Retinal pigment epithelial cell (primary cell): ENCODE measurements at places on chromosomes 1 and 21.
A peak's percentile ranks its signal among the peaks of the same experiment; 100 is the strongest.

DNA sequence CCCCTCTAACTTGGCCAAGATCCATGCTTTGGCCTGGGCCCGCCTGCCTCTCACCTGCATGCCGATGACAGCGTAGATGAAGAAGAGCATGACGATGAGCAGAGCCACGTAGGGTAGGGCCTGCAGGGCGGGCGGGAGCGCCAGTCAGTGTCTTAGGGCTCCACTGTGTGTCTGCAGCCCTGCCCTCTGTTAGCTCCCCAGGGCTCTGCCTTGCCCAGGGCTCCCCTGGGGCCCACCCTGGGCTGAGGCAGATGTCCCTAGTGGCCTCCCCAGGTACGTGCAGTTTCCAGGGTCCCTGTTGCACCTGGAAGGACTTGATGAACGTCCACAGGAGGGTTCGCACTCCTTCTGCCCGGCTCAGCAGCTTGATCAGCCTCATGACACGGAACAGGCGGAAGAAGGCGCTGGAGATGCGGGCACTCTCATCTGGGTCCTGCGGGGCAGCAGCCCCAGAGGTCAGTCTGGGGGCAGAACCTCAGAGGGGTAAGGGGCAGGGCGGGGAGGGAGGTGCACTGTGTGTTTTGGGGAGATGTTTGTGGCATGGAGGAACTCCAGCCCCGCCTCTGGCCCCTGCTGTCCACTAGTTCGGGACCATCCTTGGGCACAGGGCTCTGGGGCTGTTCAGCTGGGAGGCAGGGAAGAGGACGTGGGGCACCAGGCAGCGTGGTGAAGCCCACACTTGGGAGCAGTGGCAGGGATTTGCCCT, 29.8 kb upstream of the KIF21B start:
- no peak for DNase-seq

GRCh38 chr1:96329121-96329520, 392.5 kb upstream of the PTBP2 start:
- DNase-seq, result no peak

- no peak for DNase-seq
Measured at GRCh38 chr1:214101246-214101645, 113.5 kb downstream of the PROX1 start.

DNA sequence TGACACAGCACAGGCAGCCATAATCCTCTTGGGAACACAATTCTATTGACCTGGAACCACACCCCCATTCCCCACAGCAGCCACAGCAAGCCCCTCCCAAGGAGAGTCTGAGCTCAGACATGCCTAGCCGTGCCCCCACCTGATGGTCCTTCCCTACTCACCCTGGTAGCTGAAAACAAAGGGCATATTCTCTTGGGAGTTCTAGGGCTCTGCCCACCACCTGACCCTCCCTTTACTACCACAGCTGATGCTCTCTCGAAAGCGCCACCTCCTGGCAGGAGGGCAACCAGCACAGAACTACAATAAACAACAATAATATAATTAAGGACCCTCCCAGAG, 184.8 kb upstream of the COA6 start:
- peak; percentile 39 for DNase-seq

DNA sequence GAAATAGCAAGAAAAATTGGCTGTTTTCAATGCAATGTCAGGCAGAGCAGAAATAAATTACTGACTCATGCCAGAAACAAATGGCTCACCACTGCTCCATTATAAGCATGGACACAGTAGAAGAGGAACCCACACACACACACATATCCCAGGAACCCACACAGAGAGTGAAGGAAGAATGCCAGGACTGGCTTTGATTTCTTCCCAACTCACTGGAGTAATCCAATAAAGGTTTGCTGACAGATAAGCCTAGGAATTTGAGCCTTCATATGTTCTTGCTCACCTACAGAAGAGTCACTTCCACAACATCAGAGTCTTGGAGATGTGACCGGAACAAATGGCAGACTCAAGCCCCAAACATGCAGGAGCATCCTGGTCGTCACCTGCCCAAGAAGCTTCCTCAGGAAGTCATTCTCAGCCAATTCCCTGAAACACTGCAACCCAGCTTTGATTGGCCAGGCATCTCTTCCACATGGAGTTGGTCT, 2.2 kb downstream of the SH3BP5L start:
- peak; percentile 4 for DNase-seq

DNA sequence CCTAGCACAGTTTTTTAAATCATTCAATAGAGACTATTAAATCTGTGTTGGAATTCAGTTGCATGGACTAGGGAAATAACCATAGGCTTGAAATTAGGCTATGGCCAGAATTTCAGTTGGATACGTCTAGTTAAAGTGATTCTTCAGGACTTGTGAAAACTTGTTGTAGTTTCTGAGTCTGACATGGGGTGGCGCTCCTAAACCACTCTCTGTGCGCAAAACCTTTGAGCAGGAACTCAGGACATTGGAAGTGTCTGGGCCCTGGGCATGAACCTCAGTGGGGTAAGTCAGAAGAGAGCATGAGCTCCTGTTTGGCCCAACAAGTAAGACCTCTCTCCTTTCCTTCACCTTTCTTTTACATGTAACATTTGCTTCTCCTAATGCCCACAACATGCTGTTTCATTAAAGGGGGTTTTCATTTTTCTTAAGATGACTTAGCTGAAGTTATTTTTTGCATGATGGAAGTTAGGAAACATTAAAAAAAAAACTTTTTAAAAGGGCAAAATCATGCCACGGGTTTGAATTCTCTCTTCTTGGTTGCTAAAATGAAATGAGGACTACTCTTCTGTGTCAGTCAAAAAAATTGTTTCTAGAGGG, 17.1 kb upstream of the CCDC190 start:
- no peak for DNase-seq

- DNase-seq, result no peak
Measured at GRCh38 chr1:58710190-58711085, 10.6 kb upstream of the MYSM1 start.

DNA sequence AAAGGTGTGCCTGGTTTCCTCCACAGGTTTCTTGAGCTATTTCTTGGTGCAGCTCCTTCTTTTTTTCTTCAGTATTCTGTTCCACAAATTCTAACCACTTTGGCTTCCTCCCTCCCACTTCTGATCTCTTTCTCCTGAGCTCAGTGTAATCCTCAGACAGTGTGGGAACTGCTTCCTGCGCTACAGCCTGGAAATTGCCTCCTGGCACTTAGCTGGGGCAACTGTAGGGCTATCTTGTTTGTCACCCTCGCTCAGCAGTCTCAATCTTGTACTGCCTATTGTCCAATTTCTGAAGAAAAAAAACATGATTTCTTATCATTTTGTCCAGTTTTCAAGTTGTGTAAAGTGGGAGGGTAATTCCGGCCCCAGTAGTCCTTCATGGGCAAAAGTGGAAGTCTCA, 24.0 kb upstream of the GALNT2 start:
- DNase-seq, result no peak

GRCh38 chr21:18155508-18156193, 89.0 kb upstream of the CHODL start:
- DNase-seq, result peak; percentile 39

- DNase-seq, result no peak
Measured at GRCh38 chr1:1625824-1626206, 6.2 kb upstream of the MMP23B start.

GRCh38 chr1:27391511-27392095, 819 bp upstream of the GPR3 start:
- peak; percentile 59 for DNase-seq

- no peak for DNase-seq
Measured at GRCh38 chr1:160637821-160638539, 8.9 kb downstream of the SLAMF1 start.

- no peak for DNase-seq
Measured at GRCh38 chr1:203754455-203754864, 10.5 kb upstream of the LAX1 start.

DNA sequence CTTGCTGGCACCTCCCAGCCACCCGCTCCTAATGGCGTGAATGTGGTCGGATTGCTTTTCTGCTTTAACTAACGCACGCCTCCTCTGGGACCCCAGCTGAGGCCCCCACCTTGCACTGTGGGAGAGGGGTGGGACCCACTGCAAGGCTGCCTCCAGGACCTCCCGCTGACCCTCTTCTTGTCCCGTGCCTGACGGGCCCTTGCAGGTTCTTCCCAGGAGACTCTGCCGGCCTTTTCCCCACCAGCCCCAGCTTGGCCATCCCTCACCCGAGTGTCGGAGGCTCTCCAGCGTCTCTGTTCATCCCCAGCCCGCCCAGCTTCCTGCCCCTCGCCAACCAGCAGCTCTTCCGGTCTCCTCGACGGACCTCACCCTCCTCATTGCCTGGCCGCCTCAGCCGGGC, 18.6 kb downstream of the TMEM201 start:
- no peak for DNase-seq

DNA sequence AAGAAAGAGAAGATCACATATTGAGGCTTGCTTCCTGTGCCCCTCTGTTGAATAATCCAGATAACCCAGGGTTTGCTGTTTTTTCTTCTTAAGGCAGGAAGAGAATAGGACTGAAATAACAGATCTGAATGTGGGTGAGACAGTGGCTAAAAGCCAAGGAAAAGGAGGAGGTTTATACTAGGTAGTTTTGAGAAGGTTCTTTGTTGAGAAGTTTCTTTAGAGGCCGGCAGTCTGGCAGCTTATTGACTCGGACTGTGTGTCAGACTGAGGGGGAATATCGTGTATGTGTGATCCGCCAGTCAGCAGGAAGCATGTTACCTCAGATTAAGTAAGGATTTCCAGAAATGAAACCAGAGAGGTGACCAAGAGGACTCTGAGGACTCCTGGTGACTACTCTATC, 119.8 kb downstream of the PLA2G4A start:
- DNase-seq, result no peak

GRCh38 chr1:157574836-157575235, 22.5 kb upstream of the FCRL5 start:
- DNase-seq, result no peak

GRCh38 chr1:40818264-40818961, 34.8 kb downstream of the KCNQ4 start:
- no peak for DNase-seq

GRCh38 chr1:26274801-26275425, 5.0 kb upstream of the SH3BGRL3 start:
- DNase-seq, result no peak

DNA sequence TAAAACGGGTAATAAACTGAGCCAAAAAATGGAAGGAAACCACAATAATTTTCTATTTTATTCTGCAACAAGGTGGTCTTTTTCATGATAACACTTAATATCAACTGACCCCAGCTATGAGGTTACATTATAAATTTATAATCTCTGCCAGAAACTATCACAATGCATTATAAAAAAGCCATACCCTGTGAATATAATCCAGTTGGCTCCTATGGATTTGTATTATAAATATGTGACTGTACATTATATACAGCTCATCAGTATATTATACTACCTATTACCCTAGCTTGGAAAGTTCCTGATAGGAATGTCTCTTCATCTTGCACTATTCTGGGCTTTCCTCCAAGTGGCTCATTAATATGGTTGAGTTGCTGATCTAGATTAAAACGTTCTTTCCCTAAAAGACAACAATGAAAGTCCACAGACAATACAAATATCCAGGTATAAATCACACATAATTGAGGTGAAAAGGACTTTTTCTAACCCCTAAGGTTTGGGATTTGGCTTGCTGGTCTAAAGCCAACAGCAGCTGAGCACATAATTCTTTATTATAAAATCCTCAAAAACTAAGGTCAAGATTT, 487.7 kb downstream of the TTLL7 start:
- peak; percentile 33 for DNase-seq

- DNase-seq, result no peak
Measured at GRCh38 chr1:212235857-212236256, 49.4 kb upstream of the PPP2R5A start.

DNA sequence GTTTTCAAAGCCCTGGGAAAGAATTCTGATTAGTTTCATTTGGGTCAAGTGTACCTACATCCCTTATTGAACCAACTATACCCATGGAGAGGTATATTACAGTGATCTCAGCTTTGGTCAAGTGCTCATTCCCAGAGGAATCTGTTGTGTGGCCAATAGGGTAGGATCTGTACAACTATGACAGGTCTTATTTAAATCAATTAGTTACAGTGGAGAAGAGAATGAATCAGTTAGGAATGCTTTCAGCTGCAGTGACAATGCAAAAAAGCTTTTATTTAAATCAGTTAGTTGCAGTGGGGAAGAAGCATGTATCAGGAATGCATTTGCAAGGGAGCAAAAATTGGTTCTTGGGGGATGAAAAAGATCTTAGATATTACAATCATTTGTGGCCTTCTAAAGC, 119.0 kb downstream of the FGGY start:
- DNase-seq, result no peak

GRCh38 chr1:61782771-61783170, 40.5 kb downstream of the PATJ start:
- no peak for DNase-seq

DNA sequence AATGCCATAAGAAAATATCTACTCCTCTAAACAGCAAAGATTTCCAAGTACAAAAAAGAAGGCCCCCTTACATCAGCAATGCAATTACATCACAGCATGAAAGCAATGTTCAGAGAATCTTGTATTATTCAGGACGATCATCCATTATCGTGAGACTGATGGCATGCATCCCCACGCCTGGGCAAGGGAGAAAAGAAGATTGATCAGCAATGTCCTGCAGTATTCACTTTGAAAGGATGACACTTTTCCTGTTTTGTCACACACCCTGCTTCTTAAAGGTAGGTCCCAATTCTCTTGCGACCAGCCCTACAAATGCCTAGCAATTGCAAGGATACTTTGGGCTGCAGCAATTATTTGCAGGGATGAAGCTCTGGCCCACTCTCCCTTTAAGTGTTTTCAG, 108.7 kb downstream of the TOMM20 start:
- no peak for DNase-seq

GRCh38 chr21:35128536-35128935, 79.4 kb upstream of the RUNX1 start:
- DNase-seq, result no peak

DNA sequence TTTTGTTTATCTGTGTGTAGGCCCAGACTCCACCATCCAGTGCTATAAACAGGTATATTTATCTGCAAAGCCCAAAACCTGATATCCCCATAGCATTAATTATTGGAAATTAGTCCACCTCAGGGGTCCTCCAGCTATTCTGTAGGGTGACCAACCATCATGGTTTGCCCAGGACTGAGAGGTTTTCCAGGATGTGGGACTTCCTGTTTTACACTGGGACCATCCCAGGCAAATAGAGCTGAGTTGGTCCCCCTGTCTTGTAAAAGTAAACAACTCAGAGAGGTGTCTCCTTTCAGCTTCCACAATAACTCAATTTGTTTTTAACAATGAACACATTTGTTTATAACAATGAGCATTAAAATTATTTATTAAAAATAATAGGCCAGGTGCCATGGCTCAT, 7.8 kb upstream of the CELA2B start:
- DNase-seq, result no peak

GRCh38 chr1:84600796-84601195, 26.6 kb upstream of the CTBS start:
- no peak for DNase-seq

GRCh38 chr1:10735563-10736305, 60.7 kb downstream of the CASZ1 start:
- no peak for DNase-seq
